Activated CD4-positive, CD25-positive, alpha-beta regulatory T cell (primary cell): ENCODE measurements at places on chromosomes 5 and 9.

DNA sequence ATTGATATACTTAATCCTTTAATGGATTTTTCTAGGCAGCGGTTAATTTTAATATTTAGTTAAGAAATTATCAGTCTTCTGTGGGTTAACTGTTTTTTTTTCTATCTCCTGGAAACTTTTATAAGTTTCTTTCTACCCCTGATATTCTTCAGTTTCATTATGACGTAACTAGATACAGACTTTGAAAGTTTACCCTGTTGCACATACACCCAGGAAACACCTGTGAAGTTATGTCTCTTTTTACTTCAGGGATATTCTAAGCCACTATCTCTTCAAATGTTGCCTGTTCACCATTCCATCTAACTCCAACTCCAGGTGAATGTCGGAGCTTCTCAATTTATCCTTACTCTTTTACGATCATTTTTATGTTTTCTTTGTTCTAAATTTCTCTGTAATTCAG is 329.0 kb downstream of the ICE1 start:
- no peak for DNase-seq

DNA sequence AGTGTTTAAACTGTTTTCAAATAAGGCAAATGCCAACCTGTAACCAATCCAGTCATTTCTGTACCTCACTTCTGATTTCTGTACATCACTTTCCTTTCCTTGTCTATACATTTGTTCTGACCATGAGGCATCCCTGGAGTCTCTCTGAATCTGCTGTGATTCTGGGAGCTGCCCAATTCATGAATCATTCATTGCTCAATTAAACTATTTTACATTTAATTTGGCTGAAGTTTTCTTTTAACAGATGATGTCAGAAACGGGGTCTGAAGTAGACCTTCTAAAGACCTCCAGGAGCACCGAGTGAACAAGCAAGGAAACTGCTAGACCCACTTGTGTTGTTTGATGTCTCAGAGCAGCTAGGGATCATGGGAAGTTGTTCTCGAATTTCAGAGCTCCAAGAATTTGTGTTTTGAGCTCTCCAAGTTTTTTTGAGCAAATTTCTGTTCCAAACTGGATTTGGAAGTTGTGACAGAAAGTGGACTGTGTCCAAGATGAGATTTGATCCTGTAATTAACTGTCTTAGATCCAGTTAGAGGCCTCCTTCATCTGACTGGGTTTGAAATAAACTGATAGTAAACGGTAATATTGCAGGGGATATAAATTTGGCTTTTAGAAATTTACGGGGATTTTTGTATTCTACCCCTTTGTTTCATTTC is 490.8 kb upstream of the ST8SIA4 start:
- no peak for DNase-seq

DNA sequence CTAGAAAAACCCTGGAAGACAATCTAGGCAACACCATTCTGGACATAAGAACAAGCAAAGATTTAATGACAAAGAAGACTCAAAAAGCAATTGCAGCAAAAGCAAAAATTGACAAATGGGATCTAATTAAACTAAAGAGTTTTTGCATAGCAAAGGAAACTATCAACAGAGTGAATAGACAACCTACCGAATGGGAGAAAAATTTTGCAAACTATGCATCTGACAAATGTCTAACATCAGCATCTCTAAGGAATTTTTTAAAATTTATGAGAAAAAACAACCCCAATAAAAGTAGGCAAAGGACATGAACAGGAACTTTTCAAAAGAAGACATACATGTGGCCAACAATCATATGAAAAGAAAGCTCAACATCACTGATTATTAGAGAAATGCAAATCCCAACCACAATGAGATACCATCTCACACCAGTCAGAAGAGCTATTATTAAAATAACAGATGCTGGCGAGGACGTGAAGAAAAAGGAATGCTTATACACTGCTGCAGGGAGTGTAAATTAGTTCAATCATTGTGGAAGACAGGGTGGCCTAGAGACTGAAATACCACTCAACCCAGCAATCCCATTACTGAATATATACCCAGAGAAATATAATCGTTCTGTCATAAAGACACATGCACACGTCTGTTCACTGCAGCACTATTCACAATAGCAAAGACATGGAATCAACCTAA is 3.8 kb downstream of the MOCS2 start:
- DNase-seq: no peak

GRCh38 chr5:54251981-54252380 is 58.4 kb downstream of the ARL15 start:
- no peak for DNase-seq

- no peak for DNase-seq
These were observed 35.0 kb downstream of the GLRA1 start for GRCh38 chr5:151889614-151890013.

- no peak for DNase-seq
These were observed 24.4 kb downstream of the CYFIP2 start for GRCh38 chr5:157290156-157290980.

GRCh38 chr9:130872912-130873503 is 23.6 kb downstream of the QRFP start:
- no peak for DNase-seq
